AG10803 (cell line): ENCODE measurements at places on chromosomes 6 and 20.
A peak's percentile ranks its signal among the peaks of the same experiment; 100 is the strongest.

DNA sequence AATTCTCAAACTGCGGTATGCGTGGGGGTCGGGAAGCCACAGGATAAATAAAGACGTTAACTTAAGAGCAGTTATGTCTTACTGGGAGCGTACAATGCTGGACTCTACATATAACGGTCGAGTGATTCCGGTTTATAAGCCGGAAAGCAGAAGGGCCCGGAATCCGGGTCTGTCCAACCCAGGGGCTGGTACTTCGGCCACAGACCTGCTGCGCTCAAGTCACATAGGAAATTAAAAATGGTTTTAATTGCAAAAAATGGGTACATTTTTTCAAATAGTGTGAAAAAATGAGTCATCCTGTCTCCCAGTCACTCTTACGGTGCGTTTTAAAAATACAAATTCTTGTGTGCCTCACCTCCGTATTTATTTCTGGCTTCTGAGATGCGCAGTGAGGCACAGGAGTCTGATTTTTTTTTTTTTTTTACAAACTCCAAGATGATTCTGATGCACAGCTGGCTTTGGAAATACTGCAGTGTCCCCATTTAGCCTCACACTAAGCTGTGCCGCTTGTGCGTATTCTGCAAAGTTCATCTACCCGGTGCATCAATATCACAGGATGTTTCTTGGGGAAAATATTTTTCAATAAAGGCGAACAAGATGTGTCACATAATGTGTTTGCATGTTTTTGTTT, 1.0 kb downstream of the PCIF1 start:
- DNase-seq, result peak; percentile 33

DNA sequence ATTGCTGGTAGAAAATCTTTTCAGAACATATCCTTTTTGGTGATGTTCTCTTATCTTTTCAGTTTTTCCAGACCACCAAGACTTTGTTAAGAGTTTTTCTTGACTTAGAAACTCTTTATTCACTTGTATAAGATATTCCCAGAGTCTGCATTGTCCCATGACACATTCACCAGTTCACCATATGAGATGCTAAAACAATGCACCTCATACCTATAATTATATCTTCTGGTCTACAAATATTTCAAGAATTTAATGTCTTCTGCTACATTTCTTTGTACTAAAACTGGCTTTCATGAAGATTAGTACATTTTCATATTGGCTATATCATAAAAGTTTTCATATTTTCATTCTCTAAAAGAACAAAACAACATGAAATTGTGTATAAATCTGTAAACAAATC, 111.3 kb downstream of the ADGRG6 start:
- peak; percentile 60 for DNase-seq

GRCh38 chr6:108914235-108915022, 66.2 kb downstream of the ARMC2 start:
- DNase-seq, result peak; percentile 16

- peak; percentile 72 for DNase-seq
These were observed 121.6 kb downstream of the PREX1 start for GRCh38 chr20:48706116-48706656.

- no peak for DNase-seq
These were observed 87.1 kb downstream of the CFAP61 start for GRCh38 chr20:20139403-20139802.

DNA sequence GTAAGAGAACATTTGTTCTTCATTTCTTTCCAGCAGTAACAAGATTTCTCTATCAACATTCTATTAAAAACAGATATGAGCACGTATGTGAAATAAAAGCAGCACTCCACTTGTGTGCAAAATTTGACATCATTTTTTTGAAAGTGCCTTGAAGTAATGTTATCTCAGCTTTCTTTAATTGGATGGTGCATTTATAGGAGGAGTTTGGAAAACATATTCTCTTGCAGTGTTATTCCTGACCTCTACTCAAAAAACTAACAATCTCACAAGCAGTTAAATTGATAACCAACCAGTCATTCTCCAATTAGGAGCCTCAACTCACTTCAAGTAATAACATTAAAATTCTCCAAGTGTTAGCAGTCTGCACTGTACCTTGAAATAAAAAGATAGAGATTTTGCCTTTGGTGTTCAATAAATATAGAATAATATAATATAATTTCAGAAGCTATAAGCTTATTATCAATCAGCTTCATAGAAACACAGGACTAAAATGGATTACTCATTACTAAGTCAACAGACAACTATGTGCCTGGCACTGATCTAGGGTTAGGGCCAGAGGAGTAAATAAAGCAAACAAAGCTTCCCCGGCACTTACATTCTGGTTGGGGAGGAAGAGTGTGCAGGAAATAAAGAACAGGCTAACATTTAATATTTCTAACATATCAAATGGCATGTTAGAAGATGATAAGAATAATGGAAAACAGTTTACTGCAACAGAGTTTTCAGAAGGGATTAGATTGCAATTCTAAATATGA, 149.0 kb upstream of the SGK1 start:
- DNase-seq, result peak; percentile 24

DNA sequence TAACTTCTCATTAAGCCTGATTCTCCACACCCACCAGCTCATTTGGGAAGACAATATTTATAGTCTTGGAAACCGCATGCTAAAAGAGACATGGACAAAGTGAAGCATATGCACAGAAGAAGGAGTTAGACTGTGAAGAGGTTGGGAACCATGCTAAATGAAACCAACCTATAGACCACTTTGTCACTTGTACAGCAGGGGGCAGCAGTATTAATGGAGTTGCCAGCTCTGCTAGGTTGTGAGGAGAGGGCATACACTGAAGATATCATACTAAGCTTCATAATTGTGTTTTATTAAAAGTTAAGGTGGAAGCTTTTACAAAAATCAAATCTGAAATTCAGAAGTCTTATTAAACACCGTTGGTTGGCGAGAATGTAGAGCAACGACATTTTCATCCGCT, 38.3 kb upstream of the HMGCLL1 start:
- DNase-seq, result peak; percentile 34

GRCh38 chr6:108862479-108863191, 14.4 kb downstream of the ARMC2 start:
- DNase-seq, result no peak

GRCh38 chr20:37225146-37225545, 36.5 kb downstream of the GHRH start:
- no peak for DNase-seq

- DNase-seq, result no peak
These were observed 22.9 kb downstream of the SERPINB6 start for GRCh38 chr6:2948228-2949025.

- DNase-seq, result peak; percentile 20
These were observed 166.0 kb upstream of the SCGN start for GRCh38 chr6:25485821-25486534.

DNA sequence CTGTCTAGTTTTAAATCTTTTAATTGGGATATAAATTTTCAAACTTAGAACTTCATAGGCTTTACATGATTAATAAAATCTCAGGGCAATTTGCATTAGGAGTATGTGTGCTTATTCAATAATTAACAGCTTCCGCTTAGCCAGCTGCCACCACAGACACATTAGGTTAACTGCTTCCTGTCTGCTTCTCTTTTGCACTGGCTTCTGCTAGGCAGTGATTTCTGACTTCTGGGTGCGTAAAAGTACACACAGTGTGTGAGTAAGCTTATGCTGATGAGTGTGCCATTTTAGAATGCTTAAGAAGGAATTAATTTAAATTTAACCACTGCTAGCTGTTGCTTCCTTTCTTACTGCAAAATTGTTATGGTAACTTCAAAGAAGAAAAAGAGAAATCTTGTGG, 73.9 kb downstream of the F13A1 start:
- no peak for DNase-seq

GRCh38 chr20:1185316-1185741, 548 bp upstream of the TMEM74B start:
- DNase-seq, result no peak

DNA sequence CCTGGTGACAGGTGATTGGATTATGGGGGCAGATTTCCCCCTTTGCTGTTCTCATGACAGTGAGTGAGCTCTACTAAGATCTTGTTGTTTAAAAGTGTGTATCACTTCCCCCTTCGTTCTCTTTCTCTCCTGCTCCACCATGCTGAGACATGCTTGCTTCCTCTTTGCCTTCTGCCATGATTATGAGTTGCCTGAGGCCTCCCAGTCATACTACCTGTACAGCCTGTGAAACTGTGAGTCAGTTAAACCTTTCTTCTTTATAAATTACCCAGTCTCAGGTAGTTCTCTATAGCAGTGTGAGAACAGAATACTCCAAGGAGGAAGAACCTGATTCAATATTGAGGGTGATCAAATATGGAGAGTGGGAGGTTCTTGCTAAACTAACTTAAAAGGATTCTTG, 724.9 kb downstream of the DOK5 start:
- DNase-seq, result no peak

DNA sequence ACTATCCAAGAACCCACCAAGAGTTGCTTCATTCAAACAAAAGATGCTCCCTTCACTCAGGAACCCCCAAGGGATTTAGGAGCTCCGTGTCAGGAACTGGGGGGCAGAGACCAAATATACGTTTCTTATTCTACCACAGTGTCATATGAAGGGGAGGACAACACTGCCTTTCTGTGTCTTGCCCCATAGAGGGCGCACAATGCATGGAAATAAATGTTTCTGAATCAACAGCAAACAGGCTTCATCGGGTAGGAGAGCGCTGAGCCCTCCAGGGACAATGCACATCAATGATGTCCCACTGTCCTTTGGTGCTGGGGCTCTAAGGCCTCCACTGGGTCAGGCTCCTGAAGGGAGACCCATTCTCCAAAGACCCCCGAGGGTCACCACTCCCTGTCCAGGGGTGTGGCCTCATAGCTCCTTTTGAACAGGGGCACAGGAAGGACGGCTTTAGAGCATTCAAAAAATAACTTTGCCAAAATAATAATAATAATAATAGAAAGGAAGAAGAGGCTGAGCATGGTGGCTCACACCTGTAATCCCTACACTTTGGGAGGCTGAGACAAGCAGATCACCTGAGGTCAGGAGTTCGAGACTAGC, 31.1 kb downstream of the PLG start:
- peak; percentile 63 for DNase-seq

DNA sequence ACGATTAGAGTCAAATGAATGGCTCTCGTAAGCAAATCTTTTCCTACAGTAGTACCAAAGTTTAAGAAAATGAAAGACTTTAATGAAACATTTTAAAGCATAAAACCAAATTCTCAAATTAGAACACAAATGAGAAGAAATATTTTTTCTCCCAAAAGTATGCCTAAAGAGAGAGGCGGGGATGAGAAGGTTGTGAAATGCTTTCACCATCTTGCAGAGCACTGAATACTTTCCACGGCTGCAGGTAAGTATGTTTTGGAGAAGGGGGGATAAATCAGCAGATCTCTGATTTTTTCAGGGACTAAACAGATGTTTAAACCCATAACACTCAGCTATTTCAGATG, 277.1 kb downstream of the ADGB start:
- DNase-seq, result no peak

DNA sequence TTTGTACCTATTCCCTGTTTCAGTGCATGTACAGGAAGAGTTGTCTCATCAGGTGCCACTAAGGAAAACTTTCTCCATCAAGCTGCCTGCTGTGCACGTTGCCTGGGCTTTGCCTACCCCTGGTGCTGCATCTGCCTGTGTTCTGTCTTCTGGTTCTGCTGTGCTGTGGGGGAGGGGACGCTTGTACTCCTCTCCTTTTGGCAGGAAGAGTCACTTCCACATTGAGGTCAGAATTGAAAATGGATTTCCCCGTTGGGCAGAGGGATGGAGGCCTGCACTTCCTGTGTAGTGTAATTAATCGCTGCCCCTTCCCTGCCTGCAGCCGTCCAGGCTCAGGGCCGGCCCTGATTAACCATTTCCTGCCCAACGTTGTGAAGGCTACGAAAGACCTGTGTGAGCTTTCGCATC, 153.3 kb downstream of the SCML4 start:
- DNase-seq, result peak; percentile 28
